ENCODE measurements at places on chromosomes 11 and 22.

DNA sequence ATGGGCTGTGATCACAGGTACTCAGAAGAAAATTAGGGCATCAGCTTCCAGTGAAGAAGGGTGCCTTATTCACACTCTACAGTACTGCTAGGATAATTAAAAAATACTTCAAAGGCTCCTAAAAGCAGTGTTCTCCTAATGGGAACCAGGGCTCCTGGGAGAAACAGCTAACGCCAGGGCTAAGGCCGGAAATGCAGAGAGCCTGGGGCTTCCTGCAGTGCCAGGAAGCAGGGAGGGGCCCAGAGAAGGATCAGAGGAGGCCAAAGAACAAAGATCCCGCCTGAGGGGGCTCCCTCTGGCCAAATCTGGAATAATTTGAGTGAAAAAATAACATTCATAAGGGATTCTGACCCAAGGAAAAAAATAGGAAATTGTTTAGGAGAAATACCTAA, 27.5 kb downstream of the TOLLIP start:
- DNase-seq, result no peak

DNA sequence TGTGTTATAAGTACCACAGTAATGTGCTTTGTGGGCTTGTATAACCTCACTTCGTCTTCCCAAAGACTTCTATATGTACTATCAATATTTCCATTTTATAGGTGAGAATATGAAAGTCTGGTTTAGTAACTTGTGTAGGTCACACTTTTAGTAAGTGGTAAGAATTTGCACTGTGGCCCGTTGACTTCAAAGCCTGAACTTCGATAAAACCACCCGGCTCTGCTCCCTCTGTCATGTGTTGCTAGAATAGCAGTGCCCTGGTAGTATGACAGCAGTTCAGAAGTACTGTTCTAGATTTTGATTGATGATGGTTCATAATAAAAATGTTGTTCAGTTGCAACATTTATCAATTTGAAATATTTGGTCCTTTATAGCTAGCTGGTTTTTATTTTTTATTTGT, 110.2 kb upstream of the SORL1-AS1 start:
- DNase-seq, result no peak

- no peak for DNase-seq
Measured at GRCh38 chr22:25741692-25742626, at the start of gene MYO18B. Gene MYO18B (plus strand): TSS chr22:25742188. CDS start chr22:25761093, 18,905 bp downstream.

DNA sequence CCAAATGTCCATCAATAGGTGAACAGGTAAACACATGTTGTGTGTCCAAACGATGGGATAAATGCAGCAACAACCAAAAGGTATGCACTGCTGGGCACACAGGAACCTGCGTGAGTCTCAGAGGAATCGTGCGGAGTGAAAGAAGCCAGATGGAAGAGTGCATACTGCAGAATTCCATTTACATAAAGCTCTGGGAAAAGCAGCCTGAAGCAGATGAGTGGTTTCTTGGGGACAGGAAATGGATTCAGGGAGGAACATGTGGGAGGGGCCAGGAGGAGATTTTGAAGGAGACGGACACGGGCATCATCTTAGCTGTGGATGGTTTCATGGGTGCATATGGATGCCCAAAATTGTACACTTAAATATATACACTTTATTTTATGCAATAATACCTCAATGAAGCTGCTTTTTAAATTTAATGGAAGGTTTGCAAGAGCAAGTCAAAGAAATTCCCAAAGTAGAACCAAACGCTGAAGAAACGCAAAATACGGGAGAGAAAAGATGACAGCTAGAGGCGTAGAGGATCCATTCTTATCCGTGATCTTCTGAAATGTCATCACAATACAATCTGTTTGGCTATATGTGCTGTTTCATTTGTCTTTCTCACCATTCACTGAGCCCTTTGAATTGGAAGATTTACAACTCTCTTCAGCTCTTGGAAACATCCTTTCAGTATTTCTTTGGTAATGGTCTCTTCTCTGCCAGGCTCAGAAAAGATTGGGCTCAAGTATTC, 24.5 kb downstream of the ST14 start:
- no peak for DNase-seq

DNA sequence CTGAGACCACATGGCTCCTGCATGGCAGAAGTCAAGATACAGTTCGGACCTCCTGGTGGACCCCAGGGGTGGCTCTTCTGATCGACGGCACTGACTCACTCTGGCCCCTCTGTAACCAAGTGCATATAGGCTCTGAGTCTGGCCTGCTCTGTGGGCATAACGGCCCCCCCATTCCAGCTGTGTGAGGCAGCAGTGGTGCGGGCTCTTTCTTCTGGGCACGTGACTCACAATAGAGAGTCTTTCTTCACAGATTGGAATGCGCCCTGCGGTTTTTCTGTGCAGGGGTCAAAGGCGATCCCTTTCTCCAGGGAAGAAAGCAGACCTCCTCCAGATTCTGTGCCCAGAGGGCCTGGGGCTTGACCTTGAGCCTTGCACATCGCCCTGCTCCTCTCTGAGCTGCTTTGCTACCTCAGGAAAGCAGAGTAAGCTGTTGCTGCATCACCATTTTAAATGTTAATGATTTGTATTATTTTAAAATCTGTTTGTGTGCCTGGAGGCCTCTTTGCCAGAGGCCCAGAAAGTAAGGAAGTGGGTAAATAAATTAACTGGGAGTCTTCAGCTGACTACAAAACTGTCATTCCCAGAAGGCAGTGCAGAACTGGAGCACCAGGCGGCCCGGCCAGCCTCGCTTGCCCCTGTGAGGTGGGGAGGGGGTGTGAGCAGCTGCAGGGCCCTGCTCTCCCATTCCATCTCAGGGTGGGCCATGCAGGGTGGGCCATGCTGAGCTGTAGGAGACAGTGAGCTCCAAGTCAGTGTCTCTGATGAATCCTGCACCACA, 199.0 kb downstream of the GRIK4 start:
- no peak for DNase-seq

DNA sequence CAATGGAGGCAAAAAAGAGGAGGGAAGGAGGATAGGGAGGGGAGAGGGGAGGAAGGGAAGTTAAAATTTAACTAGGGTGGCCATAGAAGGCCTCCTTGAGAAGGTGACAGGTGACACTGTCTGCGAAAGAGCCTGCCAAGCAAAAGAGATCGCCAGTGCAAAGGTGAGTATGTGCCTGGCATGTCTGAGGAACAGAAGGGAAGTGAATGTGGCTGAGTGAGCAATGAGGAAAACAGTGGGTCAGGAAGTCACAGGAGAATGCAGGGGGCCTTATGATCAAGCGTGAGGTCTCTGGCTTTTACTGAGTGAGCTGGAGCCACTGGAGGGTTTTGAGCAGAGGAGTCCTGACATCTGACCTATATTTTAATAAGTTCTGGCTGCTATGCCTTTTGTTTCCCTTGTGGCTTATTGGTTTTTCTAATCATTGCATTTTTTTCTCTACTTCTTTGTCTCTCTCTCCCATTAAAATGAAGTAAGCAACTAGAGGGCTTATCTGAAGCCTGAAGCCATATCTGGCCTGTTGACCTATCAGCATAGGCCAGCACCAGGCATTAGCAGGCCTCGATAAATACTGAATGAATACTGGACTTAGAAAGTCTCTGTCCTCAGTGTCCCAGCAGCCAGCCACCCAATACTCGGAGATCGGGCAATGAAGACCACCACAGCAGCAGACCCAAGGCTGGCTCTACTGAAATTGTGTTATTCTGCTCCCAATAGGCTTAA, 5.6 kb downstream of the AP1B1 start:
- DNase-seq, result no peak

- DNase-seq, result no peak
Measured at GRCh38 chr22:42693055-42693762, 27.5 kb downstream of the A4GALT start.

- no peak for DNase-seq
Measured at GRCh38 chr11:69359735-69360480, 66.0 kb downstream of the MYEOV start.

- no peak for DNase-seq
Measured at GRCh38 chr11:119421941-119422808, 797 bp downstream of the THY1 start.

DNA sequence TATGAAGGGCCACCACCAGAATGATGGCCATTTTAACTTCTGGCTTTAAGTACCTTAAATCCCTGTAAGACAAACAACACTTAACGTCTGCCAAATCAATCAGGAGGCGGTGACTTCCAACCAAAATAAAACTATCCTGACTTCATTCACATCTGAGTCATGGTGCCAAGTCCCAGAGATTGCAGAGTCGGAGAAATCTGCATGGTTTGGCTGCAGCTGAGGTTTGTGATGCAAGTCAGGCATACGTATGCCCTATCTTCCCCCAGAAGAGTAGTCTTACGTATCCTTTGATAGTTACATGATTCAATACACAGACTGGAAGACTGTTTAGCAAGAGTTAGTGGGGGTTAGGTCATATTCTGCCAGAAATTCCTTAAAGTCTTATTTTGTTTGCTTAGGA, 1.7 kb upstream of the GAB2 start:
- DNase-seq, result no peak

GRCh38 chr11:130679247-130679646, 230.8 kb downstream of the ADAMTS15 start:
- DNase-seq, result no peak

Measured in SIG-M5 (cell line).